Brain microvascular endothelial cell (primary cell): ENCODE measurements at places on chromosomes 6 and 20.

DNA sequence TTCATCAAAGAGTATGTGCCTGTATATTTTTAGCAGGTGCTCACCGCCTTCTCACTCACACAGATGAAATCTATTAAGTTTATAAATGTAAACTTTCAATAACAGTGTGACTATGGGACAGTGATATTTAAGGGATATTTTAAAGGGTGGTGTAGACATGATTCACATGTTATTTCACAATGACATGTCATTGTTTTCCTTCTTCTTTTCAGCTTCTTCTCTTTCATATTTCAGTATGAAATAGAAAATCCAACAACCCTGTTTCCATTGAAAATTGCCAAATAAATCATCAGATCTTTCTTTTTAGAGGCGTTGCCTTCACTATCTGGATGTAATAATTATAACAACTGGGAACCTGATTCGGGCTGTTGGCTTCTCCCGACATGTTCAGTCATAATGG lies 54.8 kb downstream of the PFDN4 start:
- no peak for DNase-seq

DNA sequence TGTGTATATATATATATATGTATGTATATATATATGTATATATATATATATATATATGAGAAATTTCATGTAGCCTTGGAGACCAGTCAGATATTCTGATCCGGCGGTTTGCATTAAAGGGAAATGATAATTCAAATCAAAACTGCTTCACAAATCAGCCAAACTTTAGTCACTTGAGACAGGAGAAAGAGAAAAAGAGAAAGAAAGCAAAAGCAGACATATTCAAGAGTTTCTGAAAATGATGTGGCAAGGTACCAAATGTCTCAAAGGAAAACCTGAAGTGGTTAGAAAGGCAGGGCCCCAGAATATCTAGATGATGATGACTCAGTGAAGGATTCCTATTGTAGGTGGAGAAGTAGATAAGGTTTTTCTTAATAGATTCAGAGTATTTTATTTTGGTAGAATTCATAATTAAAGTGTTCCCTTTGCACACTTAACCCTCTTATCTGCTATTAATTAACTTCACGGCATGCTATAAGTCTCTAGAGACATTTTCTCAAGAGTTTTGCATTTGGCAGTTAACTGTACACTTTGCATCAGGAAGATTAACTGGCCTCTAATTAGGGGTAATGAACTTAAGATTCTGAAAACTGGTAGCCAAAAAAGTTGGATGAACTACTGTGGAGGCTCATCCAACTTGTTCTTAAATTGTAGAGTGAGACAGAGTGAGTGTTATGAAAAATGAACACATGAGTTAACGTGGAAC lies 50.1 kb upstream of the ASF1A start:
- DNase-seq: peak; percentile 8

DNA sequence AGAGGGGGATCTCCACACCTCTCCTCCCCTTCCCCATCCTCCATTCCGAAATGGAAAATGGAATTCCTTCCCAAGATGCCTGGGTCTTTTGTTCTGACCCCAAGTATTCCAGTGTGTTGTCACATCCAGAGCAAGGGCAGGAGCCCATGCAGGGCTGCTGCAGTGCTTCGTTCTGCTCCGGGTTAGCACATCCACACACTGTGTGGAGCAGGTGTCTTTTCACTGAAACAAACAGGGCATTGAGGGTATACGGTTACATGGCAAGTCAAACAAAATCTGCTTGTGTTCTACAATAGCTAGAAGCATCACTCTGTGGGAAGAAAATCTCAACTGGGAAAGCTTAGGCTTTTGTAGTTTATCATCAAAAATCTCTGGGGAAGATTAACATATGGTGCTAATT lies 56.9 kb downstream of the LYRM2 start:
- DNase-seq: no peak

DNA sequence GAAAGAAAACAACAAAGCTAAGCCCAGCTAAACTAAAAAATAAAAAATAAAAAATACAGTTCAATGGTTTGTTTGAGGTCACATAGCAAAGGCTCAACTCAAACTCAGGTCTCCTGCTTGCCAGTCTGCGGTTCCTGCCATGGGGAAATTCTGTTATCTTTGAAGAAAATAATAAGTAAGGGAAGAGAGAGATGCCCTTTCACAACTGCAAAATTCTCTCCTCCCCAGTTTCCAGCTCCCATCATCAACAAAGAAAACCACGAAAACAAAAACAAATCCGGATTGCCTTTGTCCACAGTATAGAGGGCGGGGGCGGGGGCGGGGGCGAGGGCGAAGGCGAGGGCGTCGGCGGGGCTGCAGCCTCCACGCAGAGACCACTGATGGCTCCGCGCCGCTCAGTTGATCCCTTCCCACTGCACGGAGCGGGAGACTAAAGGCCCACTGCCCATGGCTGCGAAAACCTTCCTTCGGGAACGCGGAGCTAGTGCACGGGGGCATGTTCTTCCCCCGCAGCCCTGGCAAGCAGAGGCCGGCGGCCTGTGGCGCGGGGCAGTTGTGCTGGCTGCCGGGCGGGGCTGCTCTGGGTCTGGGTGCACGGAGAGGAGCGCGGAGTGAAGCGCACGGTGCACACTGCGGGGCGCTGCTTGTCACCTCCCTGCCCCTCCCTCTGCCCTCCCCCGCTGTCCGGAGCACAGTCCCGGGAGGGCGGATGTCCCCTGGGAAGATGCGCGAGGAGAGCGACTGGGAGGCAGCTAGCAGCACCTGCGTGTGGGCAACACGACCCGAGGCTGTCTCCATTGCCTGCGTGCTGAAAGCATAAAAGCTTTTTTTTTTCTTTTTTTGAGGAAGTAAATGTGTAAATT lies 54.1 kb upstream of the TPD52L1 start:
- peak; percentile 40 for DNase-seq

- no peak for DNase-seq
These were observed 112.0 kb downstream of the ZMYND8 start for GRCh38 chr20:47244451-47244850.

DNA sequence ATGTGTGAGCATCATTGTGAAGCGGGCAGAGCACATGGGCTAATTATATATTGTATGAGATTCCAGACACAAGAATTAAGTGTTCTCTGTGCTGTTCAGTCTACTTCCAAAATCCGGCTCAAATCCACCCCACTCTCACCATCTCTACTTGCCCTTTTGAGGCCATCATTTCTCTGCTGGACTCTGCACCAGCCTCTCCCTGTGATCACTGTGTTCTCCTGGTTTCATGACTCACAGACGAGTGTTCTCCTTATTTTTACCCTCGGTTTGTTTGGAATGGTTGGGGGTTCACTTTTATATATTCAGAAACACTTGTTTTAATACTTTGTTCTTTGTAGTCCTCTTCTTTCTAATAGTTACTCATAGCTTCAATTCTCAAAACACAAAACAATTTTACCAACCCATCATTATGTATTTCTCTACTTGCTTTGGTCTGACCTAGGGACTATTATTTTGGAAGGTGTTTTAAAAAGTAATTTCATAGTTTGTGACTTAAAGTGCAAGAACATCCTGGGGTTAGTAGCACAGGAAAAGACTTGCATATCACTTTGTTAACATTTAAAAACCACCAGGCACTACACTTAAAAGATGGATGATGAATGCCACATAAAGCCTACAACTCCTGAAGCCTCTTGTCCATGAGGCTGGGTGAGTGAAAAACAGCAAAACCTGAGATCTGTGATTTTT lies 82.7 kb downstream of the UST start:
- no peak for DNase-seq

DNA sequence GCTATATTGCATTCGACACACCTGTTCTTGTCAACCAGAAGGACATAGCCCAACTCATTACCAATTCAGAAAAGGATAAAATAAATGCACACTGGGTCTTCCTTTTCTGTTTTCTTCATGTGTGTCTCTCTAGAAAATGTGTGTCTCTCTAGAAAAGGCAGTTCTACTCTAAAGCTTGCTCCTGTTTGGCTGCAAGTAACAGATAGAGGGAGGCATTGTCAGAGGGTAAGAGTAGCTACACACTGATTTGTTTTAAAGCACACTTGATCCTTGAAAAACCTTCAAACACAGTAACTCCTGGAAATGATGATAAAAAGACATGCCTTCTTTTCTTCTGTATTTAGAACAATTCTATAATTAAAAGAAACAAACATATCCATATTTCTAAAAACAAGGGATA lies 21.3 kb downstream of the GRM1 start:
- DNase-seq: no peak

- no peak for DNase-seq
These were observed 5.4 kb downstream of the GID8 start for GRCh38 chr20:62943396-62943795.

GRCh38 chr6:137315081-137315480 lies 95.9 kb upstream of the IFNGR1 start:
- no peak for DNase-seq

GRCh38 chr20:46838011-46838410 lies 56.6 kb upstream of the EYA2 start:
- no peak for DNase-seq

DNA sequence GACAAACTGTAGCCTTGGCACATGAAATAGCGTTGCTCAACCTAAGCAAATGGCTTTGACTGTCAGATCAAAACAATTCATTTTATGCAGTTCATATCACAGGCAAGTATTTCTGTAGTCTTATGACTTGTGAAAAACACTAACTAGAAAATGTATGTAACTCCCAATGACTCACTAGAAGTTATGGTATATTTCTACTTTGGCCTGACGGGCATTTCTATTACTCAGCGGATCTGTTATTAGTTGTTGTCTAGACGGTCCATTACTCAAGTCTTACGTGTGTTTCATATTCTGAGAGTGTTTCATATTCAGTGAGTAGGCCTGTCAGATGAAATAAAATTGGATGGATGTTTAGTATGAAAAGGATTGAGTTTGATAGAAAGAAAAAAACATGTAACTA lies 880.9 kb downstream of the PRIM2 start:
- DNase-seq: no peak

DNA sequence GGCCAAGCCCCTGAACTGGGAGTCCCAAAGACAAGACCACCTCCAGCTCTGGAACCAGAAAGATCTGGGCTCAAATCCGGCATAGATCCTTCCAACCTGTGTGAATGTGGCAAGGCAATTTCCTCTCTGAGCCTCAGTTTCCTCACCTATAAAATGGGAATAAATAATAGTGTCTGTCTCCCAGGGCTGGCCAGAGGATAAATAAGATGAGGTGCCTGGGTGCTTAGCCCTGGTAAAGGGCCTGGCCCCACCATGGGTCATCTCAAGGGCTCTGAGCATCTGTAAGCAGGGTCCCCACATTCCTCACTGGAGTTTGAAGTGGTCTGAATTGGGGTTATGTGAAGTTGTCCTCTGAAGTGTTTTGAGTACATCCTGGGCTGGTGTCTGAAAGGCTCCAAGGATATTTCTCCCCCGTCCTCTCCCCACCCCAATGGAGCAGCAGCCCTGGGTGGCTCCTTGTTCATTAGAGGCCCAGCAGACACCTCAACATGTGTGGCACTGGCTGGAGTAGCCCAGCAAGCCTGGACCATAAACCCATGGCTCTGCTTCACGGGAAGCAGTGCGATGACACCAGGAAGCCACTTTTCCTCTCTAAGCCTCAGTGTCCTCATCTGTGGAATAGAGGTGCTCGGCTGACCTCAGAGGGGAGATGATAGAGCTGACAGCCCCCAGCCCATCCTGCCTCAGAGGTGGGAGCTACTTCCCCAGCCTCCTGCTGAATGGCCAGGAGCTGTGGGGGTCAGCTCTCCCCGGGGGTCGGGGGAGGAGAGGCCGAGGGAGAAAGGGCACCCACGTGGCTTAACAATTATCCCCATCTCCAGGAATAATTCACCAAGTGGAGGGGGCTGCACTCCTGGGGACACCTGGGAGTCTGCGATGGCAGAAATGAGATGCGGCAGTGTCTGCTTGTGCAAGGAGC lies 48.0 kb downstream of the HNF4A start:
- DNase-seq: no peak

- DNase-seq: peak; percentile 49
These were observed 54.9 kb downstream of the TAF4 start for GRCh38 chr20:62010551-62011402.

GRCh38 chr6:31116661-31117385 lies 2.2 kb downstream of the PSORS1C1 start:
- DNase-seq: peak; percentile 9

- DNase-seq: no peak
These were observed 100.6 kb downstream of the PCSK2 start for GRCh38 chr20:17327185-17328148.

DNA sequence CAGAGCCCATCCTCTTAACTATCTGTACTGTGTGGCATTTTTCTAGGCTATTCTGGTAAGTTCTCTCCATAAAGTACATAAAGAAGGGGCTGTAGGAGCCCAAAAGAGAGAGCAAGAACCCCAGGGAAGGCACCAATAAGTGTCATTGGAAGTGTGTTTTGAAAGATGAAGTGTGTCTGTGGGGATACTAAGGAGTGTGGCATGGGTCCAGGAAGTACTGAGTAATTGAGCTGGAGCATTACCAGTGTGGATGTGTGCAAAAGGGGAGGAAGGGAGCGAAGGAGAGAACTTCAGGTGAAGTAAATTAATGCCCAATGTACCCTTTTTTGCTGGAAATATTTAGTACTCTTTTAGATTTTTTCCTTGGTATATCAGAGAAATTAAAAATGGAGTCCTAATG lies 63.9 kb downstream of the KCNS1 start:
- DNase-seq: no peak

DNA sequence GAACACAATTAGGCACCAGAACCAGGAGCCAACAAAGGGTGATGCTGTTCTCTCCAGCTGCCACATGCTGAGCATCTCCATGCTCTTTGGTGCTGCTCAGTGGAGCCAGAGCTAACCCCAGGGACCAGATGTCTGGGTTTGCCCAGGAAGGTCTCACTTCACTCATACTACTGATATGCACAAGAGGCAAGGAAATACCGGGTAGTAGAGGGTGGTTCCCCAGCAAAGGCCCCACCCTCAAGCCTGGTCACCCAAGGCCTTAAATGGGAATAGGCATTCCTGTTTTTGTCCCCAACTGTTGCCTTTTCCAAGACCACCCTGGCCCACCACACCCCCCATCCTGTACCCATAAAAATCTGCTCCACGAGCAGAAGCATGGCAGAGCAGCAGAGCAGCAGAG lies 204.5 kb upstream of the TAB2 start:
- DNase-seq: no peak

DNA sequence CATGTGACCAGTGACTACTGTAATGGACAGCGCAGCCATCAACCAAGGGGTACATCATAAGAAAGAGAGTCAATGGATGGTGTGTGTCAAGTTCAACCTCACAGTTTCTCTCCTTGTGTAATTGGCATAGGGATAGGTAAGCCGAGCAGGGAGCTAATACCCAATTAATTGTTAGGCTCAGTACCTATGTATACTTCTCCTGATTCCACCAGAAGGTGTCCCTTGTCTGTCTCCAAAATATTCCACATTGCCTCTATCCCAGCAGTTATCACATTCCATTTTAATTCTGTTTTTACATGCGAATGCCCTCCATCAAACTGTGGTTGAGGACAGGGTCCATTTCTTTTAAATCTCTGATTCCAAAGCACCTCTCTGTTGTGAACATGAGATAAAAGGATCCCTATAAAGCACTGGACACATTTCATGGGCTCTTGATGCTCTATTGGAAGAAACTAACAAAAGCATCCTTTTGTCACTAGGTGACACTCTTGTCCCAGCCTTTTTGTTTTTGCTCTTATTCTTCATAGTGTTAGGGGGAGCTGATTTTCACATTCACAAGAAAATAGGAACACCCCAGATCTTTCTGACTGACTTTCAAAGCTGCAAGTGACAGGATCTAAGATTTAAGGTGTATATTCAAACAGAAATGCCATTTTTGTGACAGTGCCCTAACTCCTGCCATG lies 38.9 kb downstream of the FBXO9 start:
- no peak for DNase-seq
